ENCODE measurements at places on chromosomes 2 and 18. TPM values are rescaled to one million over a fixed set of nuclear protein-coding genes. Genes with fewer than 3 reads are reported as not detected.

Gene CABLES1
- 15.2 TPM for total RNA-seq

Gene IL1R2
- total RNA-seq: 1.0 TPM

Gene FTCDNL1
- total RNA-seq: 3.2 TPM

Gene PLEKHA3
- 7.1 TPM for total RNA-seq

Gene COL4A3
- 0.90 TPM for total RNA-seq

Gene UGT1A6
- total RNA-seq: 1.5 TPM

Gene SH3BP4
- total RNA-seq: 41.1 TPM
